Endodermal cell (in vitro differentiated cells): ENCODE measurements at places on chromosomes 12 and 14. TPM values are rescaled to one million over a fixed set of nuclear protein-coding genes. Genes with fewer than 3 reads are reported as not detected.

Gene KCNA1
- not detected in 2 replicates for total RNA-seq

Gene GALNT9
- 0.13 TPM in 1 of 2 replicates, not detected in the other for total RNA-seq

Gene GPR132
- 0.27 to 0.59 TPM (median 0.47 TPM) in 3 replicates for total RNA-seq

Gene GUCY2C
- 0.54 to 1.4 TPM (median 1.0 TPM) in 3 replicates for total RNA-seq

Gene SAMD15
- 5.5 and 5.7 TPM in 2 replicates for total RNA-seq

Gene CFAP73
- not detected in 3 replicates for total RNA-seq

Gene GMPR2
- total RNA-seq = 63.1 and 63.7 TPM in 2 replicates

Gene DIO2
- total RNA-seq = 0.04 to 0.32 TPM in 2 of 3 replicates, not detected in the other

DNA sequence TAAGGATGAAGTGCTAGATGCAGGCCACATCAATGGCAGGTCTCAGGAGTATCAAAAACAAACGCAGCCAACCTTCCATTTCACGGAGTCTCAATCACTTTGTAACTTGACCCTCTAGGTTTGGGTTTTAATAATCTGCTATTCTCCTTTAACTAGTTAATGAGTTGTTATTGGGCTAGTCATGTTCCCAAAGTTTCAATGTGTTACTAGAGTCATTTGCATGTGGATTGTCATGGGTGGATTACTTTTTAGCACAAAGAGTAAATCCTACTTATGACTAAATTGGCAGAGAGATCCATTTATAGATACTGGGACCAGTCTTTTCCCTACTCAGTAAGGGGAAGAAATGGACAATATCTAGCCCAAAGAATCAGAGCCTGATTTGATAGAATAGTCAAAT, 151.0 kb downstream of the BCAT1 start:
- no peak for DNase-seq

DNA sequence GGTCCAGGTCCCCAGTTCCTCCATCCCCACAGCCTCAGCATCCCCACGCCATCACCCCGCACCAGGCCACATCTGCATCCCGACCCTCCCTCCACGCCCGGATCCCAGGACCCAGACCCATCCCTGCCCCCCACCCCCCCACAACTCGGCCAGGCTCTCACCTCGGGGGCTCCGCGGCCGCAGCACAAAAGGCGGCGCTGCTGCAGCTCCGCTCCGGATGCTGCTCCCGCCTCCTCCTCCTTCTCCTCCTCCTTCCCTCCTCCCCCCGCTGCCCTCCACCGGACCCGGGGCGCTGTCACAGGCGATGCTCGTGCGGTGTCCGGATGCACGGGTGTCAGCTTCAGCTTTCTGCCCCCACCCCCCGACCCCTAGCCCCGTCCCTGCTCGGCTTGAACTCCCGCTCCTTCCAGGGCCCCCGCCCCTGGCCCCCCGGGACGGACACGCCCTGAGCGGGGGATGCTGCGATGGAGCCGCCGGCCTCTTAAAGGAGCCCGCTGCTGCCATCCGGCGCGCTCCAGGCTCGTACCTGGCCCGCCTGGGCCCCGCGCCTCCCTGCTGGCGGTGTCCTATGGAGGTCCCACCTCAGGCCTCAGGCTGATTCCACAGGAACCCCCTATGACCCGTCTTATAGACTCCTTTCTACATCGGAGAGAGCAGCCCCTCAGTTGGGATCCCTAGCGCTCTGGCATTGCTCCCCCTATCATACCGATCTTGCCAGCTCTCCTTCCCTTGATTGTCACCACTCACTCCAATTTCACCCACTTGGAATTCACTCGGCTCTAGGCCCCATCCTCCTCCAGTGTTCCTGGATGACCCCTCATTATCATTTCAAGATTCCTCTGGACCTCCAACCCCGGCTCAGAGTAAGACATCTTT, at the start of gene MAP3K12:
MAP3K12 (minus strand) TSS at position 193 of the 876 bp plus-strand sequence. CDS start 12,067 bp downstream, outside the sequence.
- DNase-seq = peak; percentile 93

- no peak for DNase-seq
Measured at GRCh38 chr12:102757154-102757881, 159.7 kb downstream of the PAH start.

DNA sequence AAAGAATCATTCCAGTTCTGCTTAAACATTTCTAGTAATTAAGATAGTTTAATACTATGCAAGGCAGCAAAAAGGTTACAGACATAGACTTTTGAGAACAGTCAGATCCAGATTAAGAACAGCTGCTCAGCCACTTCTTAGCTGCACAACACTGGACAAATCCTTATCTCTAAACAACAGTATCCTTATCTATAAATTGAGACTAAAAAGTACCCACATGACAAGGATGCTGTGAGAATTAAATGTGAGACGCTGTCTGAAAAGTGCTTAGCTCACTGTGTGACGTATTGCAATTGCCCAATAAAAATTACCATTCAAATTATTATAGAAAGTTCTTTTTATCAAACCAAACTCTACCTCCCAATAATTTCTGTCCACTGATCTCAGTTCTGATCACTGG, 35.5 kb downstream of the BORCS5 start:
- no peak for DNase-seq

GRCh38 chr12:54959291-54960018, 25.1 kb downstream of the TESPA1 start:
- DNase-seq = no peak

GRCh38 chr14:49483268-49483667, 102.9 kb downstream of the RPS29 start:
- DNase-seq = no peak

DNA sequence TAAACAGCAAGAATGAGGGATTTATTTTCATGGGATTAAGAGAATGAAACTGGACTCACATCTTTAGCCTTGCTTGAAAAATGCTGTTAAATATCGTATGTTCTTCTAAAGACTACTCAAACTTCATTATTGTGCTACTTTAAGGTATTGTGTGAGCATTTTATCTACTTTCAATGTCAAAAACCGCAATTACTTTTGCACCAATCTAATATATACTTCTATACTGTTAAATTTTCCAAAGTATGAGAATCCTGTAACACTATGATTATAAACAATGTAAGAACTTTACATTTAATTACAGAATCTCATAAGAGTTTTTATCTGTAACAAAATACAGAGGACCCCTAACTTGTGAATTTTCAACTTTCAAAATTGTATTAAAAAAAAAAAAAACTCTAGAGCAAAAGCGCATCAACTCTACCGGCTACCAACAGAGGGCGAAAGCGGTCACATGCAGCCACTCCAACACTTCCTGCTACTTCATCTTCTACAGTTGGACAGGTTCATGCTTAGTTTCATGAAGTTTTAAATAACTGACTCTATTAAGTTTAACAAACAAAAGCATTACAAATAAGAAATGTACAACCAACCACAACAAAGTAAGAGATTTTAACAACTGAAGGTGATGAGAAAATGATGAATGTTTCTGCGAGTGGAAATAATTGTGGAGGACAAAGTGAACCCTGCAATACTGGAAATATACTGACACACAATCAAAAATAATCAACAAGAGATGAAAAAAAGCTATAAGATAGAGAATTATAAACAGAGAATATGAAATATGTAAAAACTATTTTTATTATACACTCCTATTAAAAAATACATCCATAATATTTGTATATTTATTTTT, 210.9 kb downstream of the MED13L start:
- DNase-seq = peak; percentile 80

DNA sequence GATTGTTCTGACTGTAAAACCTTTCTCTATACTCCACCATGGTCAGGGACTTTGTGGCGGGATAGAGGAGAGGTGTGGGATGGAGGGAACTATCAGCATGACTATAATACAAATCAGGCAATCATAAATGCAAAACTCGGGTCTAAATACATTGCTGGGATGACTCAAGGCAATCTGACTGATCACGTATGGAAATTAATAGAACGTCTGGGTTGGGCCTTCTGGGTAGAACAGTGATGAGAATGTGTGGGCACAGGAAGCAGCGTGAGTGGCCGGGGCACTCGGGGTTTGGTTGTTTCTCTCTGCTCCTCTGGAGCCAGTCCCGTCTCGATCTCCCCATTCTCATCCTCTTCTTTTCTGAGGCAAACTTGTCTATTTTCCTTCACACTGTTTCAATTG, 485.8 kb downstream of the VRK1 start:
- no peak for DNase-seq
